GM12865 (cell line): ENCODE measurements at places on chromosomes 12 and 14.

- DNase-seq = no peak
Observed at GRCh38 chr14:94465042-94465441, 11.0 kb downstream of the SERPINA9 start.

- DNase-seq = no peak
Observed at GRCh38 chr12:1920971-1921370, 2.5 kb upstream of the CACNA2D4 start.

DNA sequence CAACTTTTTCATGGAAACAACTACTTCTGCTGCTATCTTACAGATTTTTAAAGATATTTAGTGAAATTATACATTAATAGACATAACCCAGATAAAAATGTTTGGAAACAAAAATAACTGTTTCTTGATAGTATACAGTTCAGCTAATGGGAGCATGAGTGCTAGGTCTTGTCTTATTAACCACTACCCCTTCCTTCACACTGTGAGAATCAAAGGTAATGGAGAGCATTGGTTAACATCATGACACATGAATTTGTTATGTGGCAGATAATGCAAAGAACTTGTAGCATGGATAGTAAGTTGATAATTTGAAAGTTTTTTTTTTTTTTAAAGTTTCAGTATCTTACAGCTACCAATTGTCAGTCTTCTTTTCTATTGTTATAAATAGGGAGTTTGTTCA is 44.2 kb downstream of the CCDC91 start:
- no peak for DNase-seq

DNA sequence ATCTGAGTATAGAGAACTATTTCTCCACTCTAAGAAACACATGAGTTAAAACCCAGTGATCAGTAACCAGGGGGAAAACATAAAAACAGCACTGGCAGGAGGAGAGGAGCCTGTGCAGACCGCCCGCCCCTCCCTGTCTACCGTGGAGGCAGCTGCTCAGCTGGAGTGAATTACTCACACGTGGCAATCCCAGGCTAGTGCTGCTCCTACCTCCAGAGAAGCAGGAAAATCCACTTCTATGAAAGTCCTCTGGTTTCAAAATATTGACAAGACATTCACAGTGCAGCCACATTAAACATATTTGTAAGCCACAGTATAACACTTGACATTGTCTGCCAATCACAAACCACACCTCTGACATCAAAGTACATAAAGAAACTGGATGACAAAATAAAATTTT is 16.7 kb downstream of the TMEM132D start:
- no peak for DNase-seq

GRCh38 chr12:94961911-94962310 is 41.6 kb downstream of the NDUFA12 start:
- no peak for DNase-seq

- no peak for DNase-seq
Observed at GRCh38 chr12:55862286-55862685, 19.6 kb upstream of the MMP19 start.

GRCh38 chr14:38078393-38078792 is 129.3 kb upstream of the SSTR1 start:
- no peak for DNase-seq

- DNase-seq = no peak
Observed at GRCh38 chr12:11584221-11584855, 65.1 kb upstream of the ETV6 start.

DNA sequence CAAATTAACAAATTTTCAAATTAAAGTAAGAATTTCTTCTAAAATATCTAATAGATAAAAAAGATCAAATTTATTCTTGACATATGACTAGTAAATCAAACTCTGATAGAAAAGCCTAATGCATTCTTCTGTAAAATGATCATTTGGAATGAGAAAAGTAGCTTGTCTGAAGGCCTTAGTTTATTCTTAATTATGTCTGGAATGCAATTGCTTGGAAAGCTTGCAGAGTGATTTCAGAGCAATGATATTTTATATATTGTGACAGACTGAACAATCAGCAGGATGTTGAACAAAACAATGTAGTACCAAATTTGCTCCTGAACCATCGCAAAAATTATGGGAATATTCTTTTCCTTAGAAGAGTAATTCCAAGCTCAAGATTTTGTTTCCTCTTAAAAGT is 789.6 kb upstream of the NOVA1 start:
- no peak for DNase-seq

DNA sequence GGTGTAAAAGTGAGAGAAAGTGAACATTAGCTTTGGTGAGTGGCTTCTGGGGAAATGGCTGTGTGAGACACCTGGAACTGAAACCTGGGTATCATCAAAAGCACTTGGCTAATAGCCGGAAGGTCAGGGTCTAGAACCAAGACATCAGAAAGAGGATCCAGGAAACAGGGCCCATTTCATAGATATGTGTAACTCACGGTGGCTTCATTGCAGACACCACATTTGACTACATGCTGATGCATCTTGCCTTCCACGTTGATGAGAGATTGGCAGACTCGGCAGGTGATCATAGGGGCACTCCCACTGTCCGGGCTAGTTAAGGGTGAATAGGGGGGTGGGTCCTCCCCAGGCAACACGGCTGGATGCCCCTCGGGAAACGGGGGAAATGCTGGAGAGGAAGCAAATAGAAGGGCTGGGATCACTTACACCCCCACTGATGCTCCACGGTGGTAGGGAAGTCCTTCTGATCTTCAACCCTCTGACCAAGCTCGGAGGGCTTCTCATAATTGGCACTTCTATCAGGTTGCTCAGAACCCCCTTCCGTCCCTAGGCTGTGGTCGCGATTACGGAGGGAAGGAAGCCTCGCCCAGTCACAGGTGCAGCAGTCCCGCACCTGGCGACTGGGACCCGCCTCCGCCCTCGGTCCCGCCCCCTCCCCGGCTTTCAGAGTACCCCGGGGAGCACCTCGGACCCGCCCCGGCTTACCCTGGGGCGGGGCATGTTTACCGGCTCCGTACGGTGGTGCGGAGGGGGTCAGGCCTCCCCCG is 593 bp downstream of the PIP4P1 start:
- peak; percentile 73 for DNase-seq

DNA sequence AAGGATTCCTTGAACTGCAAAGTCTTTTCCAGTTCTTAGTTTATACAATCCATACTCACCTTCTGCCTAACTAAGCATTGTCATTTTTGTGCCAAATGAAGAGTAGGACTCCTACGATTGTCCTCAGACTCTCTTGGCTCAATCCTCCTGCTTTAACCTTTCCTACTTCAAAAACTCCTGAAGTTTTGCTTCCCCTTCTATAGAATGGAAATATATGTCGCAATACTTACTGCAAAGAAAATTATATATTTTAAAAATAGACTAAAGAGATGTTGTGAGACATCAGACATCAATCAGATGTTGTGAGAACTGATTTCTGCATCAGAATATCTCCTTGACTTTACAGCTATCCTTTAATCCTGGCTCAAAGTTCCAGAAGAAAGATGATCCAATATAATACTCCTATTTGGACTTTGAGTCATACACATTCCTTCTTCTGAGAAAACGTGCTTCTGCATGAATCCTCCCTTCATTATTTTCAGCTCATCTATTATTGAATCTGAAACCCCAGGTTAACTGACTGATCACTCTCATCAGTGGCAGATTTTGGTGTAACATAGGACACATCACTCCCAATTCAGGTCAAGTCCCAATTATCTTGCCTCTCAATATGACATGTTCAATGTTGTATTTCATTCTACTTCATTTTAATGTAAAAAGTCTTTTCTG is 48.8 kb downstream of the A2M start:
- DNase-seq = no peak

GRCh38 chr12:89181271-89181920 is 170.9 kb downstream of the DUSP6 start:
- no peak for DNase-seq

- peak; percentile 25 for DNase-seq
Observed at GRCh38 chr12:25377469-25378177, 126.9 kb upstream of the KRAS start.
